Fibroblast of the conjunctiva (primary cell): ENCODE measurements at places on chromosomes 12 and 14.

- DNase-seq, result no peak
Observed at GRCh38 chr12:47074757-47075156, 4.7 kb upstream of the PCED1B start.

DNA sequence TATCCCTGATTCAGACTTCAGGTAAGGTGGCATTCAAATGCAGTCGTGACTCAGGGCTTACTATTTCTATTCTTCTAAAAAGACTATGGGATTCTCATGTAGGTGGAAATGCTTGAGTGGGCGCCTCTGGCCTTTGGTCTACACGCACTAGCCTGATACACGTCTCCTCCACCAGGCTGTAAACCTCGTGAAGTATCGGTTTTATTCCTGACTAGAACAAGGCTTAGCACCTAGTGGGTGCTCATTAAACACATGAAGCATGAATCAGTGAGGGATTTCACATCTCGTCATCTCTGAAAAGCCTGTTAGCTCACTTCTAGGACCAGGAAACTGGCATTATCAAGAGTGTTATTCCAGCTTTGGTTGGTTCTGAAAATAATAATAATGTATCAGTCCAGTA, 17.7 kb upstream of the HNF1A start:
- DNase-seq, result no peak

DNA sequence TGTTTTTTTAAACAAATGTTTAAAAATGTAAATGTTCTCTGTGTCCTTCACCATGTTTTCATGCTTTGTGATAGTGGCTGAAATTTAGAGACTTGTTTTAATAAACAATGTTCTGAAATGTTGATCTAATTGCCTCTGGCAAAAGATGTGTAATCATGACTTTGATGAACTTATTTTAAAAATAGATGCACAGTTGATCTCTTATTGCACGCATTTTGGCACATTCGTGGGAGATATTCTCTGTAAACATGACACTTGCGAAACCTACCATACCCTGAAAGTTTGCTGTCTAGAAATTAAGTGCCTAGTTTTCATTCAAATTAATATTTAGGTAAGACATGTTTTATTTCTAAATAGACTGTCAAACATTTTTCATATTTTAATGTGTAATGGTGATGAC, 119.7 kb upstream of the DNM1L start:
- DNase-seq, result no peak

GRCh38 chr14:66403183-66403582, 83.0 kb upstream of the CCDC196 start:
- peak; percentile 9 for DNase-seq

- no peak for DNase-seq
Observed at GRCh38 chr14:55125403-55125802, 3.6 kb upstream of the LGALS3 start.

- DNase-seq, result peak; percentile 43
Observed at GRCh38 chr12:116492703-116493324, 66.4 kb upstream of the MAP1LC3B2 start.

GRCh38 chr12:88844426-88844825, 264.2 kb upstream of the KITLG start:
- DNase-seq, result no peak

- DNase-seq, result peak; percentile 74
Observed at GRCh38 chr12:121748571-121749265, 36.2 kb downstream of the TMEM120B start.

GRCh38 chr12:55732288-55732687, 3.5 kb upstream of the CD63 start:
- no peak for DNase-seq

GRCh38 chr12:14284184-14284722, 81.2 kb upstream of the ATF7IP start:
- no peak for DNase-seq

DNA sequence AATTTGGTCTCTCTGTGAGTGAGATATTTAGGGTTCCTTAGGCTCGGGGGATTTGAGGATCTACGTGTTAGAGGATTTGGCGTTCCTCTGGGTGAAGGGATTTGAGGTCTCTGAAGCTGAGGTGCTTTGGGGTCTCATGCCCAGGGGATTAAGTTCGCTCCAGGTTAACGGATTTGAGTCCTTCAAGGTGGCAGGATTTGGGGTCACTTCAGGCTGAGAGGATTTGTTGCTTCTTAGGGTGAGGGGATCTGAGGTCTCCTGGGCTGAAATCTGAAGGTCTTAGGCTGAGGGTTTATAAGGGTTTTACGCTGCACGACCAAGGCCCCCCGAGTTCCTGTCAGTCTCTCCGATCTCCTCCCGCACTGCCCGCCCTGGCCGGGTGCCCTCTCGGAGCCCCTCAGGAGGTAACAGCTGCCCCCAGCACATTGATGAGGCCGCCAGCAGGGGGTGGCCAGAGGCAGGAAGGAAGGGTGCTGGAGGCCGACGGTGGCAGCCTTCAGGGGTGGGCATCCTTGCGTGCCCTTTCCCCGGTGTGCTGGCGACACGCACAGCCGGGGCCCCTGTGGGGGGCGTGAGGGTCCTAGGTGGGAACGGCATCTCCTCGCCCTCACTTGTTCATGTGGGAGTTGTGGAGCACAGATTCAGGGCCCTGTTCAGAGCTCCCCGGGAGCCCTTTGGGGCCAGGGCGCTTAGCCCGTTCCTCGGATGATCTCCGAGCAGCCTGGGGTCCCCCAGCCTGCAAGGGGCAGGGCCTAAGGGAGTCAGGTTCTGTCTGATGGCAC, 14.3 kb downstream of the CEP170B start:
- DNase-seq, result no peak

- DNase-seq, result no peak
Observed at GRCh38 chr12:65557438-65558181, 266.7 kb upstream of the HMGA2 start.

- no peak for DNase-seq
Observed at GRCh38 chr14:76329154-76329928, 46.6 kb upstream of the ESRRB start.

DNA sequence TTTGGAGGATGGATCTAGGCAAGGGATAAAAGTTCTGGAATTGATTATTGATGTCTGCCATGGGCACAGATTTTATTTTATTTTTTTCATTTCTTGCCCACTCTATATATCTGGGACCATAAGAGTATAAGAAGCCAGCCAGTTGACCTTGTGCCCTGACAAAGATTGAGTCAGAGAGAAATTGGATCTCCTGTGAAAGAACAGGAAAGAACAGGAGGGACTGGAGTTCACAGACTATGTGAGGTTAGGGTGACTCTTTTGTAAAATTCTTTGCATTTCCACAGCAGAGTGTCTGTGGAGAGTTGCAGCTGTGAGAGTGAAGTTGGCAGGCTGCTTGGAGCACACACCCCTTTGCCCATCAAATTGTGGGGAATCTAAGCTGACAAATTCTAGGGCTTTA, 358.4 kb upstream of the TBX3 start:
- no peak for DNase-seq

- DNase-seq, result no peak
Observed at GRCh38 chr12:19938031-19938430, 430.3 kb upstream of the PDE3A start.

DNA sequence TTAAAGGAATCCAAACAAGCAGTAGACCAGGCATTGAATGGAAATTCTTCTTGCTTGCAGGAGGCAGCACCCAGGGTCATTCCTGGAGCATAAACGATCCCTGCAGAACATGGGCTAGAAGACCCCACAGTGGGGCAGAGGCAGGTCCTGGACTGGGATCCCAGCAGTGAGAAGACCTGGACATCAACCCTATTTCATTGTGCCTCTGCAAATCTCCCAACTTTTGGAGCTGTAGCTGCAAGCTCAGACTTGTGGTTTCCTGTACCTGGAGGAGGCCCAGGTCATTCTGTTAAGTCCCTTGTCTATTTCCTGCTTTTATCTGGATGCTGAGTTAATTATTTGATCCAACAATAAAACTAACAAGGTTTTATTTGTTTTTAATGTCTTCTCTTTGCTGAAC, 61.7 kb downstream of the CALM1 start:
- no peak for DNase-seq

DNA sequence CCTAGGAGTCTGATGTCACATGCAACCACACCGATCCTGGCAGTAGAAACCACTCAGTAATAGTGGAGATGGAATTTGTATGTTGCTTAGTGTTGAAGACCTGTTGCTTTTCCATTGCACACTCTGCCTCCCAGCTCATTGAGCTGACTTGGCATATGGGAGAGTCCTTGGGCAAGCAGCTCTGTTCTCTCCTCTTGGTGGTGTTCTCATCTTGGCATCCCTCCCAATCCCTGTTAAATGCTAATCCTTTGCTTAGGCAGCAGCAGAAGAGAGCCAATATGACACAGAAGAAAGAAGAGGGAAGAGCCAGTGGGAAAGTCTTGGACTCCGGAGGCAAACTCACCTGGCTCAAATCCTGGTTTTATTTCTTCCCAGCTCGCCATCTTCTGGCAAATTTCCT, 178.0 kb upstream of the CAND1 start:
- DNase-seq, result no peak

DNA sequence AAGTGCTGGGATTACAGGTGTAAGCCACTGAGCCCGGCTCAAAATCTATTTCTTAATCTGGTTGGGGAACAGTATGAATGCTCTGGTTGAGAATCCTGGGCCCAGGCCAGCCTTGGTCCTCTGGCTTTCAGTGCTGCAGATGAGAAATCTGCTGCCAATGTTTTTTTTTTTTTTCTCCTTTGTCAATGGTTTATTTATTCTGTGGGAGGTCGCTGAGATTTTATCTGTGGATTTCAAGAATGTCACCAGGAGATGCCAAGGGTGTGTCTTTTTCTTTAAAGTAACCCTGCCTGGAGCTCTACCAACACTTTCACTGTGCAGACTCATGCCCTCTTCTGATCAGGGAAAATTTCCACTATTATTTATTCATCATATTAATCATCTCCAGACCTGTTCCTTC, 3.6 kb downstream of the SLC25A29 start:
- no peak for DNase-seq

GRCh38 chr12:4052691-4053090, 179.5 kb upstream of the PARP11 start:
- DNase-seq, result no peak

- no peak for DNase-seq
Observed at GRCh38 chr12:52285851-52286530, 5.3 kb downstream of the KRT81 start.

GRCh38 chr14:69317102-69317755, 57.3 kb downstream of the GALNT16 start:
- DNase-seq, result peak; percentile 98

GRCh38 chr14:102545461-102546265, 36.1 kb upstream of the ANKRD9 start:
- DNase-seq, result peak; percentile 62

GRCh38 chr12:50052544-50052943, 4.9 kb upstream of the ASIC1 start:
- DNase-seq, result no peak

DNA sequence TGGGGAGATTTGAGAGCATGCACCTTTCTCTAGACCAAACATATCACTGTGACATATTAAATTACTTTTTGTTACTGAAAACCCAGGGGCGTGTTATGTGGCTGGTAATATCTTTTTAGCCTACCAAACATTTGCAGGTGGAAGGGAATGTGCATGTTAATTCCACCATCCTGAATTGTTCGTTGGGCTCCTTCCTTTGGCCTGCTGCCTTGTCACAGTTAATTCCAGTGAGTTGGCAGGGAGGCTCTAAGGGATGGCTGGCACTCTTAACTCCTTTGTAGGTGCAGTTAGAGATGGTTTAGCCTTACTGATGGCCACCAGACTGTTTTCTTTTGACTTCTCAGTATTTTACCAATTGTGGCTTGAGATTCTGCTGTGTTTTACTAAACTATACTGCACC, 64.5 kb downstream of the DIP2B start:
- DNase-seq, result no peak

DNA sequence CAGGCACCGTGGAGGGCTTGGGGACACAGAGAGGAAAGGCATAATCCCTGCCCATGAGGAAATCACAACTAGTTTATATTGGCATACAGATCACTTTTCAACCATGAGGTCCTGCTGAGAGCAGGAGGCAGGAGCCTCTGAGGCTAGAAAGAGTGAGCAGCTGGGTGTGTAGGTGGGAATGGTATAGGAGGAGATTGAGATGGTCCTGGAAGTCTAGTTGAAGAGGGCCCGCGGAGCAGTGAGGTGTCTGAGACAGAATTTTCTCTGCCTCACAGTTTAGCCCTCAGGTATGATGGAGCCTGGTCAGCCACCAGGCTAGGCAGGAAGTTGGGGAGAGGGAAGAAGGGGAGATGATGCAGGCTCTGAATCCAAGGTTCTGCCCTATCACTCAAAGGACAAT, 54.7 kb upstream of the JDP2 start:
- no peak for DNase-seq

- DNase-seq, result no peak
Observed at GRCh38 chr12:80413462-80413861, 30.6 kb upstream of the PTPRQ start.

GRCh38 chr14:80446356-80446755, 235.1 kb upstream of the DIO2 start:
- DNase-seq, result no peak

GRCh38 chr12:52243259-52243855, 10.3 kb downstream of the KRT7 start:
- DNase-seq, result no peak

DNA sequence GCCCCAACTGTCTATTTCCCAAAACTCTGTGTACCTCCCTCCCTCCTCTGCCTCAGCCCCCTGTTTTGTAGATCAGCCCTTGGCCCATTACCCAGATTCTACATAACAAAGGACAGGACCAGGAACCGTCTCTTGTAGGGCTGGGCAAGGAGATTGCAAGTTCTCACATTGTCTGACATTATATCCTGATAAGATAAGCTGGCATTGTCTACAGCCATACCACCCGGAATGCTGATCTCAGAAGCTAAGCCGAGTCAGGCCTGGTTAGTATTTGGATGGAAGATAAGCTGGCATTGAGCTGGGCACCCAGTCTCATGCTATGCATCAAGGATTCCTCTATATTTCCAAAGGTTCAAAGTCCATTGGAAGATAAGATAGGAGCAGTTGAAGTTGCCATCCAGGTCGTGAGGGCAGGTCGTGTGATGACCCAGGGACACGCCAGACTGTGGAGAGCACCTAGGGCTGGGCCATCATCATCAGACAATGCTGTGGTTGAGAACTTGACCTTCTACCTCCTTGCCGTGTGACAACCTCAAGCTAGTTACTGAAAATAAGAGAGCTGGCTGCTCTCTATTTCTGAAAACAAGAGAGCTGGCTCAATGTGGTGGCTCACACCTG, 29.5 kb downstream of the PHETA1 start:
- DNase-seq, result no peak

DNA sequence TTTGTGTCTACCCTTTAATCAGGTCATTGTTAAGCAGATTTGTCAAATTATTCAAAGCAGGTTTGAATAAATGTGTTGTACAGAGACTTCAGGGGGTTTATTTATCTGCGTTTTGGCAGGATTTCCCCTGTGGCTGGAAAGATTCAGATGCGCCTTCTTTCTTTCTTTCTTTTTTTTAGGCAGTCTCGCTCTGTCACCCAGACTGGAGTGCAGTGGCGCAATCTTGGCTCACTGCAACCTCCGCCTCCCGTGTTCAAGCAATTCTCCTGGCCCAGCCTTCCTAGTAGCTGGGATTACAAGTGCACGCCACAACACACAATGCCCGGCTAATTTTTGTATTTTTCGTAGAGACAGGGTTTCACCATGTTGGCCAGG, 6.3 kb upstream of the NANOGNB start:
- DNase-seq, result no peak
